ENCODE measurements at places on chromosomes 3 and 15. TPM values are rescaled to one million over a fixed set of nuclear protein-coding genes. Genes with fewer than 3 reads are reported as not detected.

The SACM1L gene
- 36.9 TPM for total RNA-seq

DNA sequence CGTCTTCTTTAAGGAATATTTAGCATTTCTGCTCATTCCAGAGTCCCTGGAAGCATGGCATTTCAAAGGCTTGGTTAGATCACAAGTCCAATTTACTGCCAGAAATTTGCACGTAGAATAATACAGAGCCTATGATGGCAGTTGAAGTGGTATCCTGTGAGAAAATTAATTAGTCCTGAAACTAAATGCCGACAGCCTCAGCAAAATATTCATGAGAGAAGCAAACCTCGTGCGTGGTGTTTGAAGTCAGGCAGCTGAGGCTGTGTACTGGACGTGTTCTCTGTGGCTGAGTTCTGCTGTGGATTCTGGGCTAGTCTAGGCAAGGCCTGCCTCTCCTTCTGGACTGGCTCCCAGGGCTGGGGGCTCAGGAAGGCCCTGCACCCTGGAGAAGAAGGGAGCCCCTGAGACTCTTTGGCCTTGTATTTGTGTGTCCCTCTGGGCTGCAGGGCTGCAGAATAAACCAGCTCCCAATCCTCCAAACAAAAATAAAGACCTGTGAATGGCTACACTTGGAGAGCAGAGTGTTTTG, 106.6 kb downstream of the APBA2 start:
- no peak for DNase-seq

The CXCR6 gene
- 14.7 TPM for total RNA-seq

The RCCD1 gene
- 5.4 TPM for total RNA-seq

DNA sequence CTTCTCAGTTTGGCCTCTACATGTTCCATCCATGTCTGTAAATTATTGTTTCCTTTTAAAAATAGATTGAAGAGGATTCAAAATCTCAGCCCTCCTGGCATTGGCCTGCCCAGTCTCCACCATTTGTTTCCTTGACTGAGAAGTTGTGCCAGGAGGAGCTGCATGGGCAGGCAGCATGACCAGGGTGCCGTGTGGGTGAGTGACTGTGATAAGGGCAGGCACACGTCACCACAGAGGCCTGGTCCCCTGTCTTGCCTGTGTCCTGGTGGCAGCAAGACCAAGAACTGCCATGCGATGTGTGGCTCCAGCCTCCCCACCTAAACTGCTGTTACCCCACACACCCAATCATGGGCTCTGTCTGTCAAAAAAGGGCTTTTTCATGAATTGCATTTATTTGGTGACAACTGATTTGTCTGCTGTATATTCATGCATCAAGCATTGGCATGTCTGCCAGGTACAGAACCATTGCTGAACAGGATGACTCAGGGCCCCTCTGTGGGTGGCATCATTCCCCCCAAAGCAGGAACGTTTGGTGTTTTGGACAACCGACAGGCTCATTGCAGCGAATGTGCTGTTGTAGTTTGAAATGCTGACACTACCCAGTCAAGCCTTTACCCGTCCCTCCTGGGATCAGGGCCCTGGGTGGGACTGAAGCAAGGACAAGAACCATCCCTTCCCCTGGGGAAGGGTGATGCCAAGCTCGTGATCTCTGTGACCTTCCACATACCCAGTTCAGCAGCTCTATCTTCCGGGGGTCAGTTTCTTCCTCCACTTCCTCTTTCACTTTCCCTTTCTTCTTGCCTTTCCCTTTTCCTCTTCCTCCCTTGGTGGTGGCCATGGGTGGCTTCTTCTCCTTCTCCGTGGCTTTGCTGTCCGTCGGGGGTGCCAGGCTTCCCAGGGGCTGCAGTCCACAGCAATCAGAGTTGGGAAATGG, 51.6 kb downstream of the TRPM1 start:
- no peak for DNase-seq

The RPL35A gene
- total RNA-seq = 653 TPM

DNA sequence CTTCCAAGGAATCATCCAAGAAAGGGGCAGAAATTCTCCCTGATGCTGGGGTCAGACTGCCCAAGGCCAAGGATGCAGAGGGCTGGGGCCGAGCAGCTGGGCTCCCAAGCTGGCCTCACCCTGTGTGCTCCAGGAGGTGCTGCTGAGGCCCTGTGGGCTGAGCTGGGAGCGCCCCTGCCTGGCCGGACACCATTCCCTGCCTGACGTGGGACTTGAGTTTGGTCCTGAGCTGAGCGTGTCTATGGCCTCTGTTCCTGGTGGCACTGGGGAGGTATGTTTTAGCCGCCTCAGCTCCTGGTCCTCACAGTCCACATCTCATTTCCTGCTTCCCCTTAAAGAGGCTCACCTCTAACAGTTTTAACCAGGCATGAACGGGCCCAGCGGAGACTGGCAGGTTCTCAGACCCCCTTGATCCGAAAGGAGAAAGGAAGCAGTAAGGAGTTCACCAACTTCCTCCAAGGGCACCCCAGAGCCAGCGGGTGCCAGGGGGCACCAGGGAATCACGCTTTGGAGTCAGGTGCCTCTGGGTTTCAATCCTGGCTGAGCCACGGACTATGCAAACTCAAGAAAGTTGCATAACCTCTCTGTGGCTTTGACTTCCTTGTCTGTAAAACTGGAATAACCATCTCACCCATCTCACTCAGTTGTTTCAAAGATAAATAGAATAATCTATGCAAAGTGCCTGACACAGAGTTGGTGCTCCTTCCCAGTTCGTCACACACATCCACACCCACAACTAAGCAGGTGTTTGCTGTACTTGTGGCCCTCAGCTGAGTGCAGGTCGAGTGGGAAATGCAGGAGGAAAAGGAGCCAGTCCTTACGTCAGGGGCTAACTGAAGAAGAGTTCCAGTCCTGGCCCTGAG, 48.6 kb downstream of the SLC12A8 start:
- DNase-seq = no peak

DNA sequence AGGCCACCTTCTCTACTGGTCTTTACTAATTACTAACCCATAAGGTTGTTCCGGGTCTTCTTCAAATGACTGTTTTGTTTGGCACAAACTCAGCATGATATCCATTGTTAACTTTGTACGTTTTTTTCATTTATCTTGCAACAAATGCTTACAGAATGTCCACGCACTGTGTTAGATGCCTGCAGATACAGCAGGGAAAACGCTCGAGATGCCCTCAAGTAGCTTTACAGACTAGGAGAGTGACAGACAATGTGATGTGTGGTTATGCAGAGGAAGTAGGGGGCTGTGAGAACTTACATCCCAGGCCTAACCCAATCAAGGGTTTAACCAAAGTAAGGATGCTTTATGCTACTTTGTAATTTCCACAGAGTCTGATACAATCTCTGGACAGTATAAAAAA, 949 bp upstream of the RFC4 start:
- no peak for DNase-seq

DNA sequence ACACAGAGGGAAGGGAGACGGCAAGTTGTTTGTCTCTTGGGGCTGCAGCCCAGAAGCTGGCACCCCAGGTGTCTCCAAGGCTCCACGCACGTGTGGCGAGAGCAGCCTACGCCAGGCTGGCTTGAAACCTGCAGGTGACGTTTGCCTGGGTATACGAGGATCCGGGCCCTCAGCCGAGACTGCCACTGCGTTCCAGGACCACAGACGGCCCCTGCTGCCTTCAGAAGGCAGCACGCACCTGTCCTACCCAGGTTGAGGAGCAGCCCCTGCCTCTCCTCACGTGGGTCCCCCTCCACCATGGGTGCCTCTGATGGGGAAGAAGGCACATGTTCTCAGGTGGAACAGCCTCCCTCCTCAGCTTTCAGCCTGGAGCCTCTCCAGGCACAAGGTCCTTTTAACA, 75.3 kb upstream of the PRR20G start:
- DNase-seq = no peak

The RBPMS2 gene
- total RNA-seq = 2.6 TPM

DNA sequence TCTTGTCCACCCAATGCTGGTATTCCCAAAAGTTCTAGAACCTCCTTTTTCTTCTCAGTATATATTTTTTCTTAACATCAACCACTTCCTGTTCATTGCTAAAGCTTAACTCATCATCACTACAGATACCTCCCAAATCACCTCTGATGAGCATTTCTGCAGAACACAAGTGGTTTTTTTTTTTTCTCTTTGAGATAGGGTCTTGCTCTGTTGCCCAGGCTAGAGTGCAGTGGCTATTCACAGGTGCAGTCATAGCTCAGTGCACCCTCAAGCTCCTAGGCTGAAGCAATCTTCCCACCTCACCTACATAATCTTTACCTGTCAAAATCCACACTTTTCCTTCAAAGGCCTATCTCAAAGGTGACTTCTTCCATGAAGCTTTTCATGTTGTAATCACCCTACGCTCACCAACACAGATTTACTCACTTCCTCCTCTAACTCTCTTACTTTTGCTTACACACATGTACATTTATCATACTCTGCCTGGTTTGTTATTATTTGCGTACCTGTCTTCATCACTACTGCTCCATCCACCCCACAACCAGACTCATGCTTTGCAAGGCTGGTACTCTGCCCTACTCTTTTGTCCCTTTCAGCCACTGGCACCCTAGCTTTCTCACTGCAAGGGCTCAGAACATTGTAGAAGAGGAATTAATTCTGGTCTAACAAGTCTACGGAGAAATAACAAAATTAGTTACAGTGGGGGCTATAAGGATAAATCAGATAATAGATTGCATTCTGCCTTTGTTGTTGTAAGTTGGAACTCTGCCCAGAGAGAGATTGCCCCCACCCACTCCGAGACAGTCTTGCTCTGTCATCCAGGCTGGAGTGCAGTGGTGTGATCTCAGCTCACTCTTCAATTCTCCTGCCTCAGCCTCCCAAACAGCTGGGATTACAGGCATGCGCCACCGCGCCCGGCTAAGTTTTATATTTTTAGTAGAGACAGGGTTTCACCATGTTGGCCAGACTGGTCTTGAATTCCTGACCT, 27.5 kb downstream of the HERC1 start:
- DNase-seq = no peak

- no peak for DNase-seq
Measured at GRCh38 chr3:154729741-154730140, 299.8 kb upstream of the GPR149 start.

The INKA1 gene
- total RNA-seq = 0.74 TPM

DNA sequence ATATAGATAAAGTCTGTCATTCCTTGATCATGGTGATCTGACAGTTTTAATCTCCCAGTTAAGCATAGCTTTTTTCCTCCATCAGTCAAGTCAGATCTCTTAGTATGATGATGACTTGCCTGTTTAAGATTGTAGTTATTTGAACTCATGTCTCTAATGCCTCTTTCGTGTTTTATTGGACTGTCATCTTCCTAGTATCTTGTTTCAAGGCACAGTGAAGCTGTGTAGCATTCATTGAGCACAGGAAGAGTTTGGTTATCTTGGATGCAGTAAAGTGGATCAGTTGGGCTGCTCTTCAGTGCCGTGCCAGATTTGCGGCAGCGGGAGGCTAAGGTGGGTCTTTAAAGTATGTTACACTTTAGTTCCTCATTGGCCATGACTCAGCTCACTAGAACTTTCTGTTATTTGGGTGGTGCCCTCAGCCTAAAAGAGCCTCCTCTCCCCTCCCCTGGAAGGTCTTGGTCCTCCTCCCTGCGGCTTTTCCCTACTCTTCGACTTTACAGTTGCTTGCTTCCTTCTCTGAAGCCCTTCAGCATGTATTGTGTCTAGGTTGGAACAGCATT, 45.7 kb upstream of the SKOR1 start:
- no peak for DNase-seq

DNA sequence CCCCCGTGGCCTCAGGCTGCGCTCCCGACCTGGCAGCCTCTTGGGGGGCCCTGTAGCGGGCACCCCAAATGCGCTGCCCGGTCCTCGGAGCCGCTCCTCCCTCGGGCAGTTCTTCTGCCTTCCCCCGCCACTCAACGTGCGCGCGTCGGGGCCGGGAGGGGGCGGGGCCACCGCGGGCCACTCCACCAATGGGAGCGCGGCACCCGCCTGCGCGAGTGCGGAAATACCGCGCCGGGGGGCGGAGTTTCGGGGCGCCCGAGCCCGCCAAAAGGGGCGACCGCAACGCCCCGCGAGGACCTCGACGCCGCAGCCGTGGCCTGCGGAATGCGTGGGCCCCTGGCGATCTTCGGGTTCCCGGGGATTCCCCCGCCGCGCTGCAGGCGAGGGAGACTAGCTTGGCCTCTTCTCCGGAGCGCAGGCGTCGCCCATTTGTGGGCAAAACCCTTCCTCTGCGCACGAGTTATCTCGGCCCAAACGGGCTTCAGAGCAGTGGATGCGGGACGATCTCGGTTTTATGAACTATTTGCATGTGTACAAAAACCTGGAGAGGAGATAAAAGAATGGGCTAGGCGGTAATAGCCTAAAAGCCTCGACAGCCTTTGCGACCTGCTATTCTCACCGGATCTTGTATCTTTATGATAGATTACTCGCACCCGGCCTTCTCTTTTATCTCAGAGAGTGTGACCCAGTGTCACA, at the start of gene TASOR:
Gene TASOR, minus strand, starts transcription at position 144 of the 696 bp plus-strand sequence. CDS start 259 bp downstream, outside the sequence.
- peak; percentile 47 for DNase-seq

The GABRR3 gene
- total RNA-seq = not detected
